Dermis blood vessel endothelial cell (primary cell): ENCODE measurements at places on chromosomes 16 and 17. TPM values are rescaled to one million over a fixed set of nuclear protein-coding genes. Genes with fewer than 3 reads are reported as not detected.

DNA sequence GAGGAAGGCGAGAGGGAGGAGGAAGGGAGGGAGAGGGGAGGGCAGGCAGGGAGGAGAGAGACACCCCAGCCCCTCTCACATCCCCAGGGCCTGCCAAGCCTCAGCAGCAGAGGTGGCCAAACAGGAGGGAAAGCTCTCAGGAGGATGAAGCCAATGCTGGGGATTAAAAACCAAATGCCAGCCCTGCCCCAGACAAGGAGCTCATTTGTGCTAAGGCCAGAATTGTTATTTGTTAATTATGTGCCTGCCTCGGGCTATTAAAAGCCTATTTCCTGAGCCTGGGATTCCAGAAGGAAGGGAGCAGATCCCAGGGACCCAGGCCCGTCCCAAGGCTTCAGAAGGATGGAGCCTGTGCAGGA is 27.9 kb upstream of the GINS2 start:
- no peak for DNase-seq

DNA sequence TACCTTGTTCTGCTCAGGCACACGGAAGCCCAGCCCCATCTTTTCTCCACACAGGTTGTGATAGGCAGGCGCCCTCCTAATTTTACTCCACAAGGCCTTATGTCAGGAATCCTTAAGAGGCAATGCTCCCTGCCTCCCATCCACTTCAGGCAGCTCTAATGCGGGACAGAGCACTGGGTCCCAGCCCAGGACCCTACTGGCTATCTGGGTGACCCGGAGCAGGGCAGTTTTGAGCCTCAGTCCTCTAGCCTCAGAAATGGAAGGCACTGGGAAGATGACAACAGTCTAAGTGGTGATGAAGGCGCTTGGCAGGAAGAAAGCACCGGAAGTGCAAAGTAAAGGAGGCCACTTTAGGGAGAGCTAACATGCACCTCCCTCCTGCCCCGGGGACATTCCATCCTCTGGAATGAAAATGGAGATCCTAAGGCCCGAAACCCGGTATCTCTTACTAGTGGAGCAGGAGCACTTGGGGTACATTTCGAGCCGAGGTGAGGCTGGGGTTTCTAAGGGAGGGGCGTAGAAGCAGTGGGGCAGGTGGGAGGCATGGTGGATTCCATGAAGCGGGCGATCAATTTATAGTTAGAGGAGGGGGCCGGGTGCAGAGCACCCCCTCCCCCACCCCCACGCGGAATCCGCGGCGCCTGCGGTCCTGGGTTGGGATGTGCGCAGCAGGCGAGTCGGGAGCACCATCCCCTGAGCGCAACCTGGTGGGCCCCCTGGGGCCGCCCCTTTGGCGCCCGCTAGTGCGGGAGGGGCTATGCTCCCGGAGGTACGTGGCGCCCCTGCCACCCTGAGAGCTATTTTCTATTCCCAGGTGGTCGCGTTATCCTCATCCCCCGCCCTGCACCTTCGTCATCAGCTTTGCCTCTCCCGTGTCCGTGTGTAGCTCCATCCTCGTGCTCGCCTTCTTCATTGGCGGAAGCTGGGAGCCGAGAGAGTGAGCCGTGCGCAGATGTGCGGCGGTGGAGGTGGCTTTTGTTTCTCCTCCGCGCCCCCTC is 4.9 kb downstream of the MT1F start:
- DNase-seq, result peak; percentile 8

DNA sequence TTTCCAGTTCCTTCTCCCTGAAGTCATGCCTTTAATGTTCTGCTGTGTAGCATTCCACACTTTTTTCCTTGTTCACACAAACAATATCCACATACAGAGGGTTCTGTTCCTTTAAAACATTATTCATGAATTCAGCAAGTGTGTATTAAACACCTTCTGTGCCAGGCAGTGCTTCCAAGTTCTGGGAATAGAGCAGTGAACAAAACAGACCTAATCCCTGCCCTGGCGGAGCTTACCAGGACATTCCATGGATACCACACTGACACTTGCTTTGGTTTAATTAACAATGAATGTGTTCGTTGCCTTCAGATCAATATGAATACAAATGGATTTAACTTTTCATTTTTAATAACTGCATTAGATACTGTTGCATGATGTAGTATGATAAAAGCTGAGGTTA is 57.9 kb upstream of the CLEC19A start:
- no peak for DNase-seq

DNA sequence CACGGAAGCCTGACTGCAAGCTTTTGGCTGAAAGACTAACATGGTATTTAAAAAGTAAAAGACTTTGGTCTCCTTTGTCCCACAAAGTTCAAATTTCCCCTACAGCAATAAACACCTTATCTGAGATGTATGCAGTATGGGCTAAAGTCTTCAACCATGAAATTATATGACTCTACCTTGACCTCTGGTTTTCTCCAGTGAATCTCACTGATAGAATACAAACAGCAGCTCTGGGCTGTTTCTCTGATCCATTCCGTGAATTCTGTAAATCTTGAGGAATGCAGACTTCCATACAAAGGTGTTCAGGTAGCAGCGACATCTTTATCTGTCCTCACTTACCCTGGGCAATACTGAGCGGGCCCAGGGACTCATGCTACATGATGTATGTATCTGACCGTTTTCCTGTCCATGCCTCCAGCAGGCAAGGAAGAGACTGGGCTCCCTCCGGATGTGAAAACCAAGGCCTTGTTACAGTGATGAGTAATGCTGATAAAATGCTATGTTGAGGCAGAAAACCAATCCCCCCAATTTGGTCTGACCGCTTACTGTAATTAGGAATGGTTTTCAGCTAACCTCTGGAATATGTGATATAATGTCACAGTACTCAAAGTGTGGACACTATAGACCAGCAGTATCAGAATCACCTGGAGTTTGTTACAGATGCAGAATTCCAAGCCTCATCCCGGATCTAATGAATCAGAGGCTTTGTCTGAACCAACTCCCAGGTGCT is 589.8 kb downstream of the HS3ST4 start:
- DNase-seq, result no peak

Gene SPIRE2
- 2.1 and 2.7 TPM in 2 replicates for total RNA-seq

GRCh38 chr16:66131156-66131807 is 235.2 kb upstream of the CDH5 start:
- DNase-seq, result no peak

Gene TBC1D3G
- not detected in 2 replicates for total RNA-seq

DNA sequence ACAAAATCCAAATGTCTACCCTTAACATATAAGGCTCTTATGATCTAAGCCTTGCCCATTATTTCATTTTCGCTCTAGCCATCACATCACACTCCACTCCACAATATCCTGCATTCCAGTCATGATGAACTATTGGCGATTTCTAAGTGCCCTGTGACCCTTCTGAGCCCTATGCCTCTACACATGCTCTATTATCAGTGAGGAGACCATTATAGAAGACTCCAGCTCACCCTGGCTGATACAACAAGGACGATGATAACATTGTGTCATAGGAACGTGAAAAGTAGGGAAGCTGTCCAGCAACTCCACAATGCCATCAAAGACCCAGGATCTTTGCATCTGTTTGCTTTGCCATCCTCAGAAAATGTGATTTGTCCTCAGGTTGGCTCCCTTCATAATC is 29.6 kb upstream of the GNAO1 start:
- no peak for DNase-seq

GRCh38 chr16:54875443-54875842 is 55.2 kb upstream of the IRX5 start:
- no peak for DNase-seq

DNA sequence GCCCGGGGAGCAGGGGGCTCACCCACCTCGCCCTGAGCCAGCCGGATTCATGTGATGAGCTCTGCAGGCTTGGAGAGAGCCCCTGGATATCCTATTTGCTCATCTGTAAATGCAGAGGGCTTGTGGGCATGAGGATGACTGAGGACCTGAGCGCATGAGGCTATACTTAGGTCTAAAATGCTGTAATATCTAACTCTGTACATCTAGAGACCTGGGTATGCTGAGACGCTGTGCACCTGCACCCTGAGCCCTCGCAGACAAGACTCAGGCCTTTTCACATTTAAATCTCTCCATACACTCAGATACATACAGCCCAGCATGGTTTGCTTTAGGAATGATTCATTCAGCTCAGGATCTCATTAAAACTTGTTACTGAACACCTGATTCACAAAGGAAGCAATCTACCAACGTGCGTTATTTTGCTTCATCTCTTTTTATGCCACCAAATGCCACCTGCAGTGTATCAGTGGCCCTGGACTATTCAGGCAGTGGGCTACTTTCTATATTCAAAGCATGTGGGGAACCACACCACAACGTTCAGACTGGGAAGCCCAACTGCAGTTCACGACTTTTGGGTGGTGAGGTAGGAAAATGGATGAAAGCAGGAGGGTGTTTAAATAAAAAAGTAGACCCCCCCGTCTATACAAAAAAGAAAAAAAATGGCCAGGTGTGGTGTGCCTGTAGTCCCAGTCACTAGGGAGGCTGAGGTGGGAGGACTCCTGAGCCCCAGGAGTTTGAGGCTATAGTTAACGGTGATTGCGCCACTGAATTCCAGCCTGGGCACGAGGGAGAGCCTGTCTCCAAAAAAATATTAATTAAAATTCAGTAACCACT is 12.0 kb downstream of the USP7 start:
- DNase-seq, result no peak

Gene NTN1
- total RNA-seq, result 0.68 and 0.84 TPM in 2 replicates

DNA sequence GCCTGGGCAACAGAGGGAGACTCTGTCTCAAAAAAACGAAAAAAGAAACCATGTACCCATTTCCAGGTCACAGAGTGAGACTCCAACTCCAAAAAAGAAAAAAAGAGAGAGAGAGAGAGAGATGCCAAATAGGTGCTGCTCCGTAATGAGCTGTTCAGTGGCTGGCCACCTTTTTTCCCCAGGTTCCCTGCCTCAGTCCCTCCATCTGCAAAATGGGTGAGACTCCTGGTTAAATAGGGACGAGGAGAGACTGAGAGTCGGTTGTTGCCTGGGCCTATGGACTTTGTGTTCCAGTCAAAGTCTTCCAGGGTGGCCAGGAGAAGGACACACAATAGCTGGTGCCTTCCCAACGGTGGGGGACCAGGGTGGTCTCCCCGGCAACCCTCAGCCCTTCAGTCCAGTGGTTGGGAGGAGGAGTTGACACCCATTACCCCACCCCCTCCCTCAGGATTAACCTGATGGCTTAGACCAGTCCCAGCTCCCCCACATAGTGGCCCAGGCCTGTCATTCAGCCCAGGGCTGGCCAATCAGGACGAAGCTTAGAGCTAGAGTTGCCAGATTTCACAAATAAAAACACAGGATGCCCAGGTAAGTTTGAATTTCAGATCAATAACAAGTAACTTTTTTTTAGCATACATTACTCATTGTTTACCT is 258.2 kb downstream of the PARN start:
- DNase-seq, result no peak

DNA sequence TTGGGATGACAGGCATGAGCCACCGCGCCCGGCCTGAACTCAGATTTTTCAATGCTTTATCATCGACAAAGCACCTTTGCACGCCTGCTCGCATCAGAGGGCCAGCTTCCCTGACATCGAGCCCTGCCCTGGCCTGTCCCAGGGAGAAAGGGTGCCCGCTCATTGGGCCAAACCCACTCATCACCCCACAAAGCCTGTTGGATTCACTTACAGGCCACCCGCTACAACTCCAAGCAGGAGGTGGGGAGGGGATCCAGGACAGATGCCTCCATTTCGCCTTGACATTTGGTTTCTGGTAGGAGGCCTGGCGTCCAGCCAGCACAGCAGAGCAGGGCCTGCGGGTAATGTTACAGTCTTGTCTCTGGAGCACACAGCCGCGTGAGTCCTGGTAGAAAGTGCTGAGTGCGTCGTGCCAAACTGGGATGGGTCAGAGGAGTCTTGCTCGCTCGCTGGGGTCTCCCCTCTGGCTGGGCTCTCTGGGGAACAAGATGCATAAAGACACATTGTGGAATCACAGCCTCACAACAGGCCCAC is 19.8 kb downstream of the SMTNL2 start:
- no peak for DNase-seq

GRCh38 chr16:78844682-78845081 is 745.2 kb downstream of the WWOX start:
- DNase-seq, result no peak

GRCh38 chr17:14303343-14304221 is 2.7 kb downstream of the HS3ST3B1 start:
- DNase-seq, result no peak

DNA sequence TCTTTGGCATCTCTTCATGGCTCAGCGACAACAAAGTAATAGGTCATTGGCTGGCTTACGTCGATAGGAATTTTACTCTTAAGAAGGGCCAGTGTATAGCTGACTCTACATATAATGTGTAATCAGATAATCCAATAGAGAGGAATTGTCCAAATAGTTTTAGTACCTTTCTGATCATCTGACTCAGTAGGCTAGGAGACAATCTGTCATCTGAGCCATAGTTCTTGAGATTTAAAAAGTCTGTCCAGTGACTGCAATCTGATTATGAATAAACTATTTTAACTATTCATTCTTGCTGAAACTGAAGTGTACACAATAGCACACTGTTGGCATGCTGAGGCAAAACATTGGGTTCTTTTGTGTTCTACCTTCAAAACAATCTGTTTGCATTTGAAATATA is 21.4 kb upstream of the NOL11 start:
- DNase-seq, result no peak

GRCh38 chr16:4366016-4366415 is 5.6 kb upstream of the VASN start:
- DNase-seq, result no peak

DNA sequence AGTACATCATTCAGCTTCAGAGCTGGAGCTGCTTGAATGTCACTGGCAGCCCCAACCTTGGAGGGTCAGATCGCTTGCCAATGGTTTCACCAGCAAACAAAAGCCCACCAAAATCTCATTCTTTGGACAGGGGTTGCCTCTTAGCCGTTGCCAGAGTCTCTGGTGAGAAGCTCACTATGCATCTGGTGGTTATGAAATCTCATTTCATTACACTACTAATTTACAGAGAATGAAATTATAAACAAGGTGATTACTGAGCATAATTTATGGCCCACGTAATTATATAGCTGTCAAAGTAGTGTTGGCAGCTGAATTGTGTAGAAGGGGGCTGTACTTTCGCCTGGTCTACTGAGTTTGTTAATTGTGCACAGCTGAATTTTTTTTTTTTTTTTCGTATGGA is 688.9 kb upstream of the KIF2B start:
- DNase-seq, result no peak

DNA sequence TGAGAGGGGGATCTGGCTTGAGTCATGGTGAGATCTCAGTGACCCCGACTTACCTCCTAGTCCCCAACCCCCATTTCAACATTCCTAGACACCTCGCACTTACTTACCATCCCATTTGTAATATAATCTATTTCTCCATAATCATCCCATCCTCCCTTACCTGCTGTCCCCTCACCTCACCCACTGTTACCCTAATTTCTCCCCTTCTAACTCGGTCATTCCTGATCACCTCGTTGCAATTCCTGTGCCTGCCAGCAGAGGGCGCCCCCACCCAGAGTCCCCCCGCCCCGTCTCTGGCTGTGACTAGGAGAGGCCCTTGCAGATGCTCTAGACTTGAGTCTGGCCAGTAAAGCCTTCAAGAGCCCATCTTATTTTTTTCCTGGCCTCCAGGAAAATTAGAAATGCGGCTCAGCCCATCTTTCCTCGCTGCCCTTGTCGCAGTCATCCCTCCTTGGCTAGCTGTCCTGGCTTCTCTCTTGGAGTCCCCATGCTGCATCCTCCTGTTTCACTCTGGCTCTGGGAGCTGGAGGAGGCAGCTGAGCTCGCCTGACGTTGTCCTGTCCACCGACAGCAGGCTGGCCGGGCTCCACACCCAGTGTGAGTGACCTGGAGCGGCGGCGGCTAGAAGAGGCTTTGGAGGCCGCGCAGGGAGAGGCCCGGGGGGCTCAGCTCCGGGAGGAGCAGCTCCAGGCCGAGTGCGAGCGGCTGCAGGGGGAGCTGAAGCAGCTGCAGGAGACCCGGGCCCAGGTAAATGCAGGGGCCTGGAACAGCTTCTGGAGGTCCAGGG is 5.0 kb downstream of the TBKBP1 start:
- DNase-seq, result peak; percentile 62

Gene TMEM92
- total RNA-seq, result 0.17 and 0.19 TPM in 2 replicates

GRCh38 chr16:66996324-66996982 is 8.1 kb downstream of the CES4A start:
- peak; percentile 27 for DNase-seq
